Stimulated activated CD8-positive, alpha-beta memory T cell treated with anti-CD3 and anti-CD28 coated beads, Interleukin-15, amount 100 ng/mL, for 24 hours (primary cell): ENCODE measurements at places on chromosomes 5 and 9.

GRCh38 chr9:89598926-89599325 lies 5.9 kb upstream of the GADD45G start:
- DNase-seq: no peak

GRCh38 chr9:138022121-138022741 lies 144.6 kb downstream of the CACNA1B start:
- DNase-seq: no peak

GRCh38 chr5:40622463-40623252 lies 57.1 kb upstream of the PTGER4 start:
- DNase-seq: no peak

GRCh38 chr5:142668336-142668735 lies 17.6 kb downstream of the FGF1 start:
- no peak for DNase-seq

DNA sequence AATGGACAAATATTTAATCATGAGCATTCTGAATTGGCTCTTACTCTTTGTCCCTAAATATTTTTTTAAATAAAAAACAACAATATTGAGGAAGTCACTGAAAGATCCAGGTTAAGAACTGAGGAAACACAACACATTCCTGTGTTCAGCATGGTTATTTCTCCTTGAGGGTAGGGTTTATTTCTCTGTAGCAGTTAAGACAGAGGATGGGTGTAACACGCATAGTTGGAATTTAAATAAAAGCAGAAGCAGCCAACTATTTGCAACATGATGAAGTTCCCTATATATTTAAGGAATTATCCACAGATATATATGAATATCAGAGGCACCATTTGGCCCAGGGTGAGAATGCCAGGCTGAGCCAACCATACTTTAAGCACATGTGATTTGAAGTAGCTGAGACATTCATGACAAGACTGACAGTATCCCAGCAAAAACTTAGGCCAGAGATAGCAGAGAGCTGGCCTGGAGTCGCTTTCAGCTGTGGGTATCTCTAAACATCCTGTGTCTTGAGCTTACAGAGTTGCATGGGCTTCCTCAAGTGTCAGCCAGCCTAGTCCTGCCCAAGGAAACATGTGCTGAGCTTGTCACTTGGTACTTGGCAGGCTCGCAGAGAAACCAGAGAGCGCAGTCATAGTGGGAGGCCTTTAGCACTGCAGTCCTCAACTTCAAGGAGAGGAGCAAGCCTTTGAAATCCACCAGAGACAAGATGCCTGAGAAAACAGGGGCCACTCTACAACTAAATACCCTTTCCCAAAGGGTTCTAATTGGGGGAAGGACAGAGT lies 43.6 kb downstream of the SEMA5A start:
- no peak for DNase-seq

GRCh38 chr9:18238254-18238653 lies 235.7 kb upstream of the ADAMTSL1 start:
- no peak for DNase-seq

GRCh38 chr9:38392235-38393127 lies at the start of gene ALDH1B1:
Gene ALDH1B1, plus strand, starts transcription at chr9:38392702. Its CDS starts 3,047 bp downstream, at chr9:38395749.
- DNase-seq: peak; percentile 36

- DNase-seq: no peak
Observed at GRCh38 chr5:6902094-6902493, 188.9 kb downstream of the TENT4A start.

- no peak for DNase-seq
Observed at GRCh38 chr5:154984946-154985516, 28.5 kb upstream of the KIF4B start.

- no peak for DNase-seq
Observed at GRCh38 chr5:163562071-163562470, 56.7 kb downstream of the MAT2B start.

DNA sequence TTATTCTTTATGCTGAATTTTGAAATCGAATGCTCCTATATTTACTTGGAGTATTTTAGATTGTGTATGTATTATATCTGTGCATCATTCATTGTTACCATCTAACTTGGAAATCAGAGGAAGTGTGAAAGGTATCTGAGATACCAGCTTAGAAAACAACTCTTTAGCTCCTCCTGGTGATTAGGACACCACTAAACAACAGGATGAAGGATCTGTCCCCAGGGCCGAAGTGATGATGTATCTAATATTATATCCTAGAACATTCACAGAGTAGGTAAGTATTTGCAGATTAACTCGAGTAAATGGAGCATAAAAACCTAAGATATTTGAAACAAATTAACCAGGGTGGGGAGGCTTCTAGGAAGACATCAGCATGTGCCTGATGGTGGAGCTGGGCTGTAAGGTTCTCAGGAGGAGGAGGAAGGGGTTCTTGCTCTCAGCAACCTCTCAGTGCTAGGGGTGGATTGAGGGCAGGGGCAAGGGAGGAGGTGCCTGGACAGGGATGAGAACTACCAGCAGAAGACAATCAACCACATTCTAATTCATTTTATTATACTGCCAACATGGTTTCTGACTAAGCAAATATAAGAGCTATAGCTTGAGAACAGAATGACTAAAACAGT lies 2.6 kb upstream of the NFIL3 start:
- no peak for DNase-seq

GRCh38 chr5:83441747-83442146 lies 29.8 kb upstream of the VCAN start:
- DNase-seq: no peak

DNA sequence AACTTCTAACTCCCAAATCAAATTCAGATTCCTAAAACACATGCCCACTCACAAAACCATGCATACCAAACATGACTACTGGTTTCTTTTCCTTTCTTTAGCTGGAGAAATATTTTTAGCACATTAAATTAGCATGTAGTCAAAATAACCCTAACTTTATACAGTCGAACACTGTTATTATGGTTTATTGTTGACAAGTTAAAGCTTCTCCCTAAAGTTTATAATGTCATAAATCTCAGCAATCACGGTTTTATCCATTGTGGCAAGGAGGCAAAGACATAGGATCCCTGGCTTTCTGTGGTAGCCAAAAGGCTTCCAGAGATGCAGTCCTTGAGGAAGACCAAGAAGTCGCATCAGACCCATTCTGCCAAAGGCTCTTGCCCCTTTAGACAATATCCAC lies 27.5 kb downstream of the ARL15 start:
- DNase-seq: no peak
